Adipocyte (in vitro differentiated cells): ENCODE measurements at places on chromosomes 16 and 17.

DNA sequence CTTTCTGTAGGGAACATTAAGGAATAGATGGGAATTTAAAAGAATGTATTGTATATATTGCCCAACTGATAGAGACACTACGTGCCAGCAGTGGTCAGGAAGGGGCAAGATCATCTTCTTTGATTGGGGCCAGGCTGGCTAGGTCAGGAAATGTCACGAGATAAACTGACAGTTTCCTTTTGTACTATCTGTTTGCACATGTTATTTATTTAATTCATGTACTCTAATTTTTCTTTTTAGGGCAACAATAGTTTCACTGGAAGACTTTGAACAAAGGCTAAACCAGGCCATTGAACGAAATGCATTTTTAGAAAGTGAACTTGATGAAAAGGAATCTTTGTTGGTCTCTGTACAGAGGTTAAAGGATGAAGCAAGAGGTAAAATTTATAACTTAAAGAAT is 12.6 kb downstream of the NDEL1 start:
- no peak for DNase-seq

DNA sequence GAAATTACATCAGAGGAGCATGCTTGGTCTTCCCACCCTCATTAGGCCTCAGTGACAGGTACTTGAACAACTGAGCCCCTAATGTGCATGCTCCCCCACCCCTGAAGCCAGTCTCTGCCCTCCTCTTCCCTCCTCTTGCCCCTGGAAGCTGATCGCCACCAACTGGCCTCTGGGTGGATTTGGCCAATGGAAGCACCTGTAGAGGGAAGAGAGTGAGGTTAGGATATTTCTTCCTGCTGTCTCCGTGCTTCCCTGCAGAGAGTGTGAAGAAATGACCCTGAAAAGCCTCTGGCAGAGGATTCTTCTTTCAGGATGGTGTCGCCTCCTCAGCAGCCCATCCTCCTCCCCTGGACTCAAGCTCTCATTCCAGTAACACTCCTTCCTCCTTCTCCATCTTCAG is 5.9 kb upstream of the CBLN1 start:
- DNase-seq = no peak

DNA sequence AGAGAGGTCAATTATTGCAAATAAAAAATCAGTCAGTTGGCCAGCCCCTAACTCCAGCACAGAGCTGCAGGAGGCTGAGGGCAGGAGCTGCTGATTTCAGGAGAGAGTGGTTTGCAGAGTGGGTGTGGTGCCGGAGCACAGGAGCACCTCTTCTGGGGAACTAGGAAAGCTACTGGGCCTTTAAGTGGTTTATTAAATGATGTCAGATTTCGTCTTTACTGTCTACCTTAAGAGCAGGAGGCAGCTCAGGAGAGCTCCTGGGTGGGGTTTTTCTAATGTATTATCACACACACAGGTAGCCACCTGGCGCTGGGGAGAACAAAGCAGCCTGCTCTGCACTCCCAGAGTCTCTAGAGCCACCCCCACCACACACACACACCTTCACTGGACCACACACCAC is 11.5 kb upstream of the HAS3 start:
- no peak for DNase-seq

DNA sequence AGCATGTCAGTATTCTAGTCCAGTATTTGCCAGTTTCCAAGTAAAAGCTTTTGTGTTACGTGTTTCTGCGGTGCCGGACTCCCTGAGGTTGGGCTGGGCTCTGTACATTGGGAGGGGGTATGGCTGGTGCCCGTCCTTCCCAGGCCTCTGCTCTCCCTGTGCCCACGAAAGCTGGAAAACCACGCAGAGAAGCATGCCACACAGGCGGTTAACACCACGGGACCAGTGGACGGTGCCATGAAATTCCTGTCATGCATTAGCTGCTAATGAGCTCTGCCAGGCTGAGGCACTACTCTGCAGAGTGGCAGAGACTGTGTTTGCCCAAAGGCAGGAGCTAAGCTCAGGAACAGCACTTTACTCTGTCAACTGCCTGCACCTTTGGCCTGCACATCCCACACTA is 8.1 kb downstream of the SMIM5 start:
- no peak for DNase-seq

GRCh38 chr17:47252209-47252608 is 1.4 kb upstream of the ITGB3 start:
- DNase-seq = no peak

GRCh38 chr17:82674656-82675475 is 23.6 kb downstream of the RAB40B start:
- DNase-seq = no peak

DNA sequence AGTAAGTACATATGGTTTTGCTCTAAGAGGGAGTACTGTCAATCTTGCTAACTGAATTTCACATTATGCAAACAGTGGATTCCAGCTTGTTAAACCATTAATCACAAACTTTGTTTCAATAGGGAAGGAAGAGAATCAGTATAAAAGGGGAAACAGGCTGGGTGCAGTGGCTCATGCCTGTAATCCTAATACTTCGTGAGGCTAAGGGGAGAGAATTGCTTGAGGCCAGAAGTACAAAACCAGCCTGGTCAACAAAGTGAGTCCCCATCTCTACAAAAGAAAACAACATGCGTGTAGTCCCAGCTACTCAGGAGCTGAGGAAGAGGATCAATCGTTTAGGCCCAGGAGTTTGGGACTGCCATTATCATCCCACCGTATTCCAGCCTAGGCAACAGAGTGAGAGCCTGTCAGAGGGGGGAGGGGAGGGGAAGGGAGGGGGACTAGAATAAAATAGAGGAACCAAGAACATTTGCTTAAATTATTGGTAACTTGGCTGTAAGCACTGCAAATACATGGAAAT is 65.7 kb downstream of the FBXL20 start:
- DNase-seq = peak; percentile 14

DNA sequence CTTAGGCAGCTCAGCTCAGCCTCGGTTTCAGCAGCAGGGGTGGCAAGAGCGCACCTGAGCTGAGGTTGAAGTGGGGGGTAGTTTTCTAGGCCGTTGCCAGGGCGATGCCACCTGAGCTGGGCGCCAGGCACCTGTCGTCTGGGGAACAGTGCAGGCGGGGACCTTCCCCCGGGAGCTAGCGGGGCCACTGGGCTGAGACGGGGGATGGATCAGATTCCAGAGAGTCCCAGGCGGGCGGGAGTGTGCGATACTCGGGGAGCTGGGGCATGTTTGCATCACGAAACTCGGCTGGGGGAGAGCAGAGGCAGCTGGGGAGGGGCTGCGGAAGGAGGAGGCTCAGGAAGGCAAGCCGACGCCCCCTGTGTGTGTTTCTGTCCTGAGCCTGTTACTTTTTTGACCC is 477 bp upstream of the CLDN9 start:
- DNase-seq = no peak

GRCh38 chr17:80363518-80364090 is 51.4 kb upstream of the ENDOV start:
- DNase-seq = no peak

DNA sequence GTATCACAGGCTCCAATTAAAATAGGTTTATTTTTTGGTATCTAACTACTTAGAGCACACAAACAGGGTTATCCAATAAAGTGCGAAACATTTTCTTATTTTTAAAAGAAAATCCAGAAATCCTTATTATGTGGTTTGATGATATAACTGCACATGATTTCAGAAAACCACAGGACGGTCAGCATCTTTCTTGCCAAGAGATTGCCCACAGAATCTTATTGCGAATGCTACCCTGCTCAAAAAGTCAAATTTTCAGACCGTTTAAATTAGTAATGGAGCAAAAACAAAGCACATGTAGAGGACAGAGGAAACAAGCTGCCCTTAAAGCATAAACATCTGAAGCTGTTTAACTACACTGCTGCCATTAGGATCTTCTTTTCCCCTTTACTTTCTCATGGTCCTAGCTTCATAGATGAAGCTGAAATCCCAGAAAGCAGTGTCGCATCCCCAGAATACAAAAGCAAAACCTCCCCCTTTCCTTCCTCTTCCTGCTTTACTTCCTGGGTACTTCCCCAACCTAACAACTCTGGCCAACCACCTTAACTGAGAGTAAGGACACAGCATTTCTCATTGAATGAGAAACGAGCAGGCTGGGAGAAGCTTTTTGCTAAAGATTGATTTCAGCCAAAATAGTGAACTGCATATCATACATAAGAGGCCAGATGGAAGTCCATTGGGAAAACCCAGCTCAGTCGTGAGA is 43.7 kb downstream of the CMTM4 start:
- DNase-seq = no peak

GRCh38 chr16:17578981-17579874 is 108.5 kb upstream of the XYLT1 start:
- peak; percentile 95 for DNase-seq

- no peak for DNase-seq
Observed at GRCh38 chr17:81666092-81666341, 388 bp downstream of the OXLD1 start.

GRCh38 chr16:5015887-5016286 is 17.8 kb downstream of the NAGPA start:
- no peak for DNase-seq

- peak; percentile 27 for DNase-seq
Observed at GRCh38 chr17:80474231-80474960, 2.0 kb downstream of the NPTX1 start.

GRCh38 chr16:68490829-68491575 is 42.7 kb upstream of the SMPD3 start:
- DNase-seq = no peak

GRCh38 chr17:66580956-66581391 is 253.9 kb upstream of the CACNG5 start:
- peak; percentile 55 for DNase-seq

DNA sequence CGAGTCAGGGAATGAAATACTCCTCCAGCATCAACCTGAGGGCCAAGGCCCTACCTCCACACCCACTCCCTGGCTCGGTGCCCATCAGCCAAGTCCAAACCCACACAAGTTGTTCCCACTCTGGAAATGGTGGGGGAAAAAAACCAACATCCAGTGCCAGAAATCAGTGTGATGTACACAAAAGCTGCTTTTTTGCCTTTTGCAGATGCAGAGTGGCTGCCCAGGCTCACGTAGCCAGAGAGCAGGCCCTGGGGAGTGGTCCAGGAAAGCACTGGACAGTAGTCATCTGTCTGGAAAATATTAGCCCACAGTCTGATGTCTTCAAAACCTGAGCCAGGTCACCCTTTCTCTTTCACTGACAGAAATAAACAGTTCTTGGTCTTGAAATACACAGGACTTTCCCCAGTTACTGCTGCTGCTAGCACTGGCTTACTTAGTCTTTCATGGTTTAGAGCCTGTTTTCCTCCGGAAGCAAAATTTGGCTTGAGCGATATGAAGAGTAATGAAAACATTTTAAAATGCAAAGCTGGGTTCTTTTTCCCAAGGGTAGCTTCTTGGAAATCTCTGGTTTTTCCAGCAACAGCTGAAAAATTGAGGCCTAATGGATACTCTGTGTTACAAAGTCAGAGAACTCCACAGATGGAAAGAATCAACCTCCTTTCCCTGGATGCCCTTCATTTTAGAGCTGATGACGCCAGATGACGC is 18.2 kb upstream of the NOS2 start:
- DNase-seq = no peak

GRCh38 chr17:60601447-60602384 is 1.7 kb downstream of the PPM1D start:
- peak; percentile 96 for DNase-seq

DNA sequence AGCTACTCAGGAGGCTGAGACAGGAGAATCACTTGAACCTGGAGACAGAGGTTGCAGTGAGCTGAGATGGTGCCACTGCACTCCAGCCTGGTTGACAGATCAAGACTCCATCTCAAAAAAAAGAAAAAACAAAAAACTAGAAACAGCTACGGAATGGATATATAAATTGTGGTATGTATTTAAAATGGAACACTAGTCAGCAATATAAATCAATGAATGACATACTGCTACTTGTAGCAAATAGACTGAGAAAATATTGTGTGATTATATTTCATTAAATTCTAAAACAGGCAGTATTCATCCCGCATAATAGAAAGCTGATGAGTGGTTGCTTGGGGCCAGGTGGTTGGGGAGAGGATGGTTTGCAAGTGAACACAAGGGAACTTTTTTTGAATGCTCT is 261.7 kb downstream of the BCAS3 start:
- no peak for DNase-seq

GRCh38 chr17:36072431-36073121 is 8.5 kb downstream of the CCL18 start:
- DNase-seq = peak; percentile 26

DNA sequence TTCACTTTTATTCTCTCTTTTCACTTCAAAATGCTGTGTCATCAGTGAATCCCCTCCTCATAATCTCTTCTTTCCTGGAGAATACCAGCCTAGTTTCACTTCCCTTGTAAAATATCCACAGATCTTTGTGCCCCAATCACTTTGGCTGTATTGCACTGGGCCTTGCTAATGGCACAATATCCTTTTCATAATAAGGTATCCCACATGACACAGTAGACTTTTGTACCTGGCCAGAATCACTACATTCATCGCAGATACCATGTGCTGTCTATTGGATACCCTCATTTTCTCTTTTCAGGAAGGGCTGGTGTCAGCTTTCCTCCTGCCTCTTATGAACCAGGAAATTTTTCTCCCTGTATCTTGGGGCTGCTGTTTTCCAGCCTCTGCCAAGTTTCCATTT is 25.7 kb upstream of the TOX3 start:
- DNase-seq = no peak

DNA sequence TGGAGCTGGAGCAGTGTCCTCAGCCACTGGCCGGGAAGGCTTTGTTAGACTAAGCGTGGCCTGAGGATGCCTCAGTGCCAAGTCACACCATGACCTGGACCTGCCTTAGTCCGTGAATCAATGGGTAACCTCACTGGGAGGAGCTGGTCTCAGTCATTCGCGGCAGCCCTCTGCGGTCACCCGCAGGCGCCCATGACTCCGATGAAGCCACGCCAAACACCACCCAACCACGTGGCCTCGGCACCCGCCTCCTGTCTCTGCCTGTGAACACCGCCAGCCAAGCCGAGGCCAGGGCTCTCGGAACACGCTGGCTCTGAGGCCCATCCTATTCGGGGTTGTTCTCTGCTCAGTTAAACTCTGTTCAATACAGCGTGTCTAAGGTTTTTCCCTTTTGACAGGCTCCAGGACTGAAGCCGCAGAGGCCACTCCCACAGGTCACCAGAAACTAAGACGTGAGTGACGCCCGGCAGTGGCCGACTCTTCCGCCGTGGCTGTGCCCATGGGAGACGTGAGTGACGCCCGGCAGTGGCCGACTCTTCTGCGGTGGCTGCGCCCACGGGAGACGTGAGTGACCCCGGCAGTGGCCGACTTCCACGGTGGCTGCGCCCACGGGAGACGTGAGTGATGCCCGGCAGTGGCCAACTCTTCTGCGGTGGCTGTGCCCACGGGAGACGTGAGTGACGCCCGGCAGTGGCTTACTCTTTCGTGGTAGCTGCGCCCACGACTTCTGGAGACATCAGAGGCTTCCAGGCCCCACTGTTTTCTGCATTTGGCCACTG is 16.8 kb upstream of the PABPN1L start:
- DNase-seq = no peak
